ENCODE measurements at places on chromosomes 5 and 9.

DNA sequence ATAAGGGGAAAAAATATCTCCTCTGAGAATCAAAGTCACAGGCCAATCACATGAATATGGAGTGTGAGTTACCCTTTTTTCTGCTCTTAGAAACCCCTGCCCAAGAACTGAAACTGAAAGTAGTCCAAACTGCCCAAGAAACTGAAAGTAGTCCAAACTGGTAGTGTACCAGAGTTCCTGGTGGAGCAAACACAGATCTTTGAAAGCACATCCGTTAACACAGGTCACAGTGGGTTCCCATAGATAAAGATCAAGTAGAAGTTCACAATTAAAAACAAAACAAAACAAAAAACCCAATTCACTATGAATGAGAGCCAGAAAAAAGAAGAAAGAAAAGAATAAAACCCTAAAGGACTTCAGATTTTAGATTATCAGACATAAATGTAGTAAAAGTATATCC is 332.4 kb upstream of the EFNA5 start:
- DNase-seq, result no peak

GRCh38 chr5:142941245-142941644 is 171.1 kb downstream of the ARHGAP26 start:
- no peak for DNase-seq

DNA sequence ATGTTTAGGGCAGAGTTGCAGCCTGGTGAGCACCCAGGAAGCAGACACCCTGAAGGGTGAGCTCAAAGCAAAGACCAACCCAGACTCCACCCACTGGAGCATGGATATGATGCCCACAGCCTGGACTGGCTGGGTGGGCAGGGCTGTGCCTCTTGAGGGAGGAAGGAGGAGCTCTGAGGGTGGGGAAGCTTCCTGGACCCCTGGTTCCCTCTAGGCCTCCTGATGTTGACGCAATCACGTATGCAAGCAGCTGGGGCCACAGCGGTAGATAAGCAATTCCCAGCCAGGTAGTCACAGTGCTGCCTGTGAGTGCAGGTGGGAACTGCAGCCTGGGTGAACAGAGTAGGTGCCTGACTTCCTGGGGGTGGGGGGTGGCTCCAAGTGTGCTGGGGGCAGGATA is 271.5 kb downstream of the CDK5RAP2 start:
- no peak for DNase-seq

GRCh38 chr5:159463590-159464321 is 133.5 kb upstream of the IL12B start:
- no peak for DNase-seq

DNA sequence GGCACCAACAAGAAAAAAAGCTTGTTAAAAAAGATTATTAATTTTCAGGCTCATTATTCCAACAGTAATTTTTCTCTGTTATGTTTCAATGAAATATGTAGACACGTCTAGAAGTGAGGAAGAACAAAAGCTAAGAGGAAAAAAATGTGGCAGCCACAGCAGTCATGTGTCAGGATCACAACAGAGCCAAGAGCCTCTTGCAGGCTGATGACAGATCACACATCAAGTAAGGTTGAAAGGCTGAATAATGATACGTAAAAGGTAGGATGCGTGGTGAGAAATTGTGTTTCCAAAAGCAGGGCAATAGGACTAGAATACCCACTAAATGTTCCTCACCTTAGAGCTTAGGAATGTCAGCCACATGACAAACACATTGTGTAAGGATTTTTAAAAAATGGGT is 124.8 kb downstream of the HTR1A start:
- DNase-seq, result no peak

DNA sequence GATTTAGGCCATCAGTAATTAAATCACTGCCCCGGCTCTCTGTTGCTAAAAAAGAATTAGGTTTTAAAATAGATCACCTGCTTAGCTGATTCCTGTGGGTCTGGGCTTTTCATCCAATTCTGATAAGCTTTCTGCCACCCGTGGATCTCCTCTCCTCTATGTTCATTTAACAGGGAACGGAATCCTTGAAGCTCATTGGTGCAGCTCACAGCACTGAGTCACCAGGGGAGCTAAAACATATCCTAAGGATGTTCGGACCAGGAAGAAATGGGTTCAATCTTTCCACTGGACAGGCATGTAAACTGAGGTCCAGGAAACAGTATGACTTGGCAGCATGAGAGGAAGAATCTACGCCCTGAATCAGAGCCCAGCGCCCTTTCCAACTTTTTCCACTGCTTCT is 267.1 kb upstream of the GRIA1 start:
- DNase-seq, result no peak

DNA sequence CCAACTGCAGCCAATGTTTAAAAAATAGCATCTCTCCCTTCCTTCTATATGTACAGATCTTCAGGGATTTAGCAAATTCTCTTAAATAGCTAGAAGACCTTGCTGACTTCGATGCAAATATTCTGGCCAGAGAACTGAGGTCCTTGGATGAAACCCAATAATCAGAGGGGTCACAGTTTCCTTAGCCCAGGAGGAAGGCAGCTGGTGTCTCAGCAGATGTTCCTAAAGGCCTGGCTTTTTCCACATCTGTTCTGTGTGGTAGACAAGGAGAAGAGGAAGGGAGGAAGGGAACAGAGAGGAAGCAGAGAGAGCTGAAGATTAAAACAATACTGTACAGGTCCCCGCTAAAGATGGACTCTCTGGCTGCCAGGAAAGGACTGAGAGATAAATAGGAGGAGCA is 33.1 kb downstream of the BOD1 start:
- no peak for DNase-seq

DNA sequence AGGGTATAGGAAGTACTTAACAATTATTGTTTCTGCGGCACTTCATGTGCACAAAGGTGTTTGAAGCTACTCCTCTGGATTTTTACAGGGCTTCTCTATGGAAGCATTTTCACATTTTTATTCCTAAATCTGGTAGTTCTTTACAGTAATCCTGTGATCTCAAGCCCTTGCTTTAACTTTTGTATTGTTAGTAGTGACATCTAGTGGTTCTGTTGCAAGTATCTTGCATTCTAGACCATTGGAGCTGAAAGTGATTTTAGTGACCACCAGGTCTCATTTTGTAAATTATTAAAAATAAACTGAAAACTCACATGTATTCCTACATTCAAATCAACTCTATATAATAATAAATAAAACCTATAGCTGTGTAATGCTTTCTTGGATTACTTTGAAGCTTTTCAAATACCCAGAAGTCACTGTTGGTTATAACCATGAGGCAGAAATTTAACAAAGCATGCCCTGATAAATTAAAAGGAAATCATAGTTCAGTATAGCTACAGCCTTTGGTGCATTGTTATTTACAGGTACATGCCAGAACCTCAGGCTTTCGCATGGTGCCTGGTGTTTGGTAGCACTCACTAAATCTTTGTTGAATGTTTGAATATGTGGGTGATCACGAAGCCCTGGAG is 18.9 kb downstream of the RPS23 start:
- DNase-seq, result no peak

GRCh38 chr5:13278148-13278547 is 666.3 kb downstream of the DNAH5 start:
- DNase-seq, result peak; percentile 24

DNA sequence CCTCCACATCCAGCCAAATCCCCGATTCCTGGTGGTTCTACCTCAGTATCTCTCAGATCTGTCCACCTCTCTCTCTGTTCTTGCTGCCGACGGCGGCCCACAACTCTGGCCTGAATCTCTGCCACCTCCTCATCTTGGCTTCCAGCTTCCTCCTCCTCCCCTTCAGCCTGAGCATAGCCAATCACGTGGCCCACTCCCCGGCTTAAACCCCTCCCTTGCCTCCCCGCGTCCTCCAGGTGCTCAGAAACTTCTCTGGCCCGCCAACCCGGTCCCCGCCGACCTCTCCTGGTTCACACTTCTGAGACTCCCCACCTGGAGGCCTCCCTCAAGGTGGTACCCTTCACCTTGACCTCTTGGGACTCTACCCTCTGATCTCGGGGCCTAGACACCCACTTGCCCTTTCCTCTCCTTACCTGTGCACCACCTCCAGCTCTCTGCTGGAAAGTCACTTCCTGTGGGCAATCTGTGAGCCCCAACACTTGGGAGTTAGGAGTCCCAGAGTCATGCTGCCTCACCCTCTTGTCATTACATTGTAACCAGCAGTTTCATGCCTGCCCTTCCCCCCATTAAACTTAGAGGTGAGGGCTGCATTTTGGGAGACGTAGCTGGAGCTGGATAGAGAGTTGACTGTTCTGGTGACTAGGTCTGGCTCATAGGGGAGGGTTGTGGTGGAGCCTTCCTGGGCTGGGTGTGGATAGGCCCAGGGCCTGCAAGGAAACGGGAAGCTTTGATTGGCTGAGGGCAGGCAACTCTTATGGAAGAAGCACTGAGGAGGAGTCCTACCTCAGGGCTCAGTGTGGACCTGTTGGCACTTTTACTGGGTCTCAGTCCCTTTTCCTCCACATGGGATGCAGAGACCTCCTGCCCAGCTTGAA is 4.5 kb upstream of the SET start:
- DNase-seq, result peak; percentile 85

DNA sequence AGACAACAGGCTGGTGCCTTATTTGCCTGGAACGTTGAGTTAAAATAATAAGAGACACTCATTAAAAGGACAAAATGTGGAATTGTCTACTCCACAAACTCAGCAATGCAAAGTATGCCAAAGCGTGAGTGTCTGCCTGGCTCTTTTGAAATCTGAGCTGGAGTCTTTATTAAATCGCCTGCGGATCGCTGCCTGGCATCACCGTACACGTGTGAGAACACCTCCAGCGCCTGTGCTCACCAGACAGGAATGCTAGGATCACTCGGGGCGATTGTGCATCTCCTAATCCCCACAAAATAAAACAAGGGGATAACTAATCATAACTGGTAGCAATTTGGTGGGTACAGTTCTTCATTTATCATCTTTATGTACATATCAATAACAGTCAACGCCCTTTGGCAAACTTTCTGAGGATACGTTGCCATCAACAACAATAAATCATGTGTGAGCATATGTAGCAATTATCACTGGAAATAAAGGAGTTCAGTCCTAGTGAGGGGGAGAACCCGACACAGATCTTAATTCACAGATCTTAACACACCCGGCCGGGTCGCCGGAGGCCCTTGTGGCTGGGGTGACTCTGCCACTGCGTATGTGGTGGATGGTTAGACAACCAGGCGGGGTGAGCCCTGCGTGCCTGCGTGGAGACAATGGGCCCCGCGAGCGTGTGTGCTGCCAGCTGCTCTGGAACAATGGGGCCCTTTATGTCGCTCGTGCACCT is 284.9 kb upstream of the IRX1 start:
- DNase-seq, result peak; percentile 71

GRCh38 chr9:5571629-5572232 is 57.2 kb upstream of the RIC1 start:
- no peak for DNase-seq

DNA sequence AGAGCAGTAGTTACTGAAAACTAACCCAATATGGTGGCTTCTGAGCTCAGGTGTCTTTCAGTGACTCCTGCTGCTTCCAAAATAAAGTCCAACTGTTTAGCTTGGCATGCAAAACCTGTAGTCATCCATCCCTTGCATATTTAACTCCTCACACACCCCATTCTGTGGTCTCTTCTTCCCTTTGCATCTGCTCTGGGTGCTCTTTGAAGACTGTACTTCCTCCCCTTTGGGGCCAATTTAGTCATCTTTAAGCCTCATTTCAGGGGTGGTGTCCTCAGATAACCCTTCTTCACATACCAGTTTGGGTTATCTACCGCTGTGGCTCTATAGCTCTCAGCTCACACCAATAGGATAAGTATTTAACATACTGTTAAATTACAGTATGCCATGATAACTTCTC is 209.9 kb upstream of the DMRT1 start:
- peak; percentile 16 for DNase-seq

GRCh38 chr9:91746904-91747303 is 203.1 kb downstream of the ROR2 start:
- DNase-seq, result peak; percentile 28

- no peak for DNase-seq
Measured at GRCh38 chr5:127074466-127074865, 1.2 kb upstream of the C5orf63 start.

DNA sequence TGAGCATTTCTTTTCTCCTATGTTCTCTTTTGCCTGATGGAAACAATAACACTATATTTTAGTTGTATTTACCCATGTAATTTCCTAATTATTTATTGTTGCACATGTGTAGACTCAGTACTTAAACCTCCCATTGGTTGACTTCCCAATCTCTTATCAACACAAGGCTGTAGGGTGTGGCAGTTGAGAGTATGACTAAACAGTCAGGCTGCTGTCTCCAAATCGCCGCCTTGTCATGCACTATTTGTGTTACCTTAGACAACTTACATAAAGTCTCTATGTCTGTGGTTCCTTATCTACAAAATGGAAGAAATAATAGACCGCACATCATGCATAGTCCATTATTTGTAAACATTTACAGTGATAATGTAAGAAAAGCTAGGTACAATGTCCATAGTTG is 68.9 kb upstream of the EFNA5 start:
- DNase-seq, result no peak

GRCh38 chr5:32531885-32532520 is 53.4 kb upstream of the SUB1 start:
- DNase-seq, result peak; percentile 21

DNA sequence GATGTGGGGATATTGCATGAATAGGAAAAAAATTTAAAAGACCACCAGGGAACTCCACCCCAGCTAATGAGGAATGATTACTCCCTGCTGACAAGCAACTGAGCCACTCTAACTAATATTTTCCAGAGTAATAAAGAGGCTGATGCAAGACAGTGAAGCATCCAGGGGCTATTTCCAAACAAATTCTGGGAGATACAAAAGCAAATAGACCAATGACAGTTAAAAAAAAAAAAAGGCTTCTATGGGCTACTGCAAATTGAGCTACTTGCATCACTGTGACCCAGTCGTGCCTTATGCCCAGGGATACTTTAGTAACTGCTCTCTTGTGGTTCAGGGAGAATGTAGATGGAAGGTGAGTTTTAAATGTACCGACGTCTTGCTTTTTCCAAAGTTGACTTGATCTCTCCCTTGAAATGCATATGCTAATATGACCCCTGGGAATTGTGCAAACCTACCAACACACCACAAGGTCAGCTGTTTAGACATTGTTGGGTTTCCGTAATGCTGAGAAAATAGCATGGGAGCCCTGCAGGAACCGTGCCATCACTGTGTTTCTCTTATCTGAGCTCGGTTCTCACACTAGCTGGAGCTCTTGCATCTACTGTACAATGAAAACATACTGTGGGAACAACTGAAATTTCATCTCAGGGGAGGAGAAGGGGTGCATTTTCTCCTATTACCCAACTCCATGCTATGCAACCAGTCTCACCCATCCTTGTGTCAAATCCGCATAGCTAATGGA is 250.6 kb upstream of the MAP3K1 start:
- no peak for DNase-seq

- no peak for DNase-seq
Measured at GRCh38 chr9:130352081-130352480, 86.5 kb downstream of the HMCN2 start.

GRCh38 chr9:13567833-13568232 is 288.3 kb upstream of the MPDZ start:
- no peak for DNase-seq
